HCT116 (cell line): ENCODE measurements at places on chromosomes 1 and 21.
A peak's percentile ranks its signal among the peaks of the same experiment; 100 is the strongest.

DNA sequence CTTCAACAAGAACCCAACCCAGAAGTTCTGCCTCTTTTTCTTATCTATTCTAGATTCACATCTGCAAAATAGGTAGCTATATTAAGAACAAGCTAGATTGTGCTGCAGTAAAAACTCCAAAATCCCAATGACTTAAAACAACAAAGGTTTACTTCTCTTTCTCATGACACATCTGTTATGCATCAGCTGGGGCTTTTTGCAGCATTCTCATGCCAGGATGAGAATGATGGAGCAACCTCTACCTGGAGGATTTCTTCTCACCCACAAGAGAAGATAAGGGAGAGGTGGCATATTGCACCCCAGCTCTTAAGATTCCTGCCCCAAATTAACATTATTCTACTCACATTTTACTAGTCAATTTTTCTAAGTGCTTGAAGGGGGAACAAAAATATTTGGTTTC lies 152.3 kb upstream of the SPAG17 start:
- DNase-seq = no peak

DNA sequence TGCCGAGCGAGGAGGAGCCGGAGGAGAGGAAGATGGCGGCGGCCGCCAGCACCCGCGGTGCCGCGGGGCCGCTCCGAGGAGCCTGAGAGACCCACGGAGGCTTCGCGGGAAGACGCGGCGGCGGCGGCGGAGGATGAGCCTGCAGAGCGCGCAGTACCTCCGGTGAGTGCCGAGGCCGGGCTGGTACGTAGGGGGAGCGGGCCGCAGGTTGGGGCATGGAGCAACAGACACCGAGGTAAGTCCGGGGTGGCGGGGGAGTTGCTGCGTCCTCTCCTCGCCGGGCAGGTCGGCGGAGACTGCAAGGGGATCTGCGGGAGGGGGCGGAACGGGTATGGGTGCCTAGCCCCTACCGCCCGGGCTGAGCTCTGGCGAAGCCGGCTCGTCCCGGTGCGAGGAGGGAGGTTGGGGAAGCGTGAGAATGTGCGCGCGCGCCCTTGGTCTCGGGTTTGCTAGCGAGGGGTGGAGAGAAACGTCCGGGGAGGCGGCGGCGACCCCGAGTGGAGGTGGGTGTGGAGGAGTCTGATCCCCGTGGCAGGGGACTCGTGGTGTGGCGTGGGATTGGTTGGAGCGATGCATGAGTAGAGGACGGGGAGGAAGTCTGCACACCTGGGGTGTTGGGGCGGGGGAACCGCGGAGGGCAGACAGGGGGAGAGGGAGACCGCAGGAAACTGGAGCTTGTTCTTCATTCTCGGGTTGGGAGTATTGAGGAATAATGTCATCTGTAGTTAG lies at the start of gene SMG7:
Gene SMG7 (plus strand): TSS at position 12 of the 729 bp plus-strand sequence. CDS start 122 bp downstream, at position 134.
- no peak for DNase-seq

DNA sequence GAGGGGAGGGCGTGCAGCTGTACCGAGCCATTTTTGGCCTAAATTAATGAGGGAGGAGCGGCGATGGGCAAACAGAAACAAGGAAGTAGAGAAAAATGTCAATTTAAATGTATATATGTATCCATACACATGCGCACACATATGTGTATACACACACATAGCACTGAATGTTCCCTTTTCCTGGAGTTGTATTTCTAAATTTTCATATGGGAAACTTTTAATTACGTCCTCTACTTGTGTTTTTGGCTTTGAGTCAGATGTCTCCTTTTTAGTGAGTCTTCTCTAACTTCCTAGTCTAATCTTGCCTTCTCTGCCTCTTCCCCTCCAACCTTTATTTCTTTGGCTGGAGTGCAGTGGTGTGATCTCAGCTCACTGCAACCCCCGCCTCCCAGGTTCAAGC lies 15.4 kb upstream of the CYYR1 start:
- DNase-seq = no peak

GRCh38 chr1:207873055-207873890 lies 37.7 kb downstream of the CD34 start:
- DNase-seq = no peak

- peak; percentile 28 for DNase-seq
Measured at GRCh38 chr1:225437710-225438437, 10.0 kb upstream of the LBR start.

DNA sequence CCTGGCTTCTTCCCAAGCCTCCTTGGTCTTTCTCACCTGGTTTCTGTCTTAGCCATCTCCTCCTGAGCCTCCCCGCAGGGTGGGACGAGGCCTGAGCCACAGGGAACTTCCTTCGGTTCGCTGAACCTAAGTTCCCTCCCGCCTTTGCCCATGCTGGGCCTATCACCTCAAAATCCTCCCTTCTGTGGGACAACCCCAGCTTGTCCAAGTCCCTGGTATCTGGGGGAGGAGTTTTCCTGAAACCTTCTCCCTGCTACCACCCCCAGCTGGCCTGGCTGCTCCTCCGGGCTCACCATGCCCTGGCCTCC lies 27.7 kb upstream of the VPS13D start:
- no peak for DNase-seq

DNA sequence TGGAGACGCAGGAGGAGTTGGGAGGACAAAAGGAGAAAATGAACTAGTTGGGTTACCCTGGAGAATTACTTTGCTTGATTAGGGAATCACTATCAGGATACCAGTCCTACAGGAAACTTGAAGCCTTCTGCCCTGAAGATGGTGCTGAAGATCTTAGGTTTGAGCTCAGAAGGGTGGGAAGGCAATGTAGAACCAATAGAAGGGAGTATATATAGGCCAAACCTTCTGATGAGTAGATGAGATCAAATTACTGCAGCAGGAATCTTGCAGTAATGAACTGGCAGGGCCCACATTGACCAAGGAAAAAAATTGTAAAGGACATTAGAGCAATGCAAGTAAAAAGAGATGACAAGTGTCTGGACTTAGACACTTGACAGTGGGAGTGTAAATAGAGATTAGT lies 116.3 kb upstream of the CACYBP start:
- peak; percentile 24 for DNase-seq

GRCh38 chr1:178155481-178156255 lies 61.8 kb downstream of the RASAL2 start:
- no peak for DNase-seq

- DNase-seq = no peak
Measured at GRCh38 chr21:45304476-45304830, 16.8 kb upstream of the POFUT2 start.

DNA sequence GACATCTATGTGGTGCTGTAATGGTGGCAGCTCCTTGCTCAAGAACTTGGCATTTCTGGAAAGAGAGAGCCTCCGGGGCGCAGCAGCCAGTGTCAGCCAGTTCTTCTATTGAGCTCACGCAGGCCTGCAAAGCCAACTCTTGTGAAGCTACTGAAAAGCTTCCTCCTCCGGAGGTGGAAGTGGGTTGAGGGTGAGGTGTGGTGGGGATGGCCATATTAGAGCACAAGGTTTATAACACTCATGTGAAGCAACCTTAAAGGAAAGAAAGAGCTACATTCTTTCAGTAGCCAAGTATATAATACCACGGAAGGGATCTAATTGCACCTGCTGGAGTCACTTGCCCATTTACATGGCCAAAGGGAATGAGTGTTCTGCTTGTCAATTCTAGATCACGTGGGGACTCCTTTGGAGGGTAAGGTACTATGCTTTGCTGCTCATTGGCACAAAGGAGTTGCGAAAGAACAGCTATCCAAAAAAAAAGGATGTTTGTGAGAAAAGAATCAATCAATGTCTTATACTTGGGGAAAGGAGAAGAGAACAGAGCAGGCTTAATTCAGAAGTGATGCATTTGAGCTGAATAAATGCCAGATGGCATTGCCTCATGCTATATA lies 18.3 kb upstream of the MAP10 start:
- no peak for DNase-seq

DNA sequence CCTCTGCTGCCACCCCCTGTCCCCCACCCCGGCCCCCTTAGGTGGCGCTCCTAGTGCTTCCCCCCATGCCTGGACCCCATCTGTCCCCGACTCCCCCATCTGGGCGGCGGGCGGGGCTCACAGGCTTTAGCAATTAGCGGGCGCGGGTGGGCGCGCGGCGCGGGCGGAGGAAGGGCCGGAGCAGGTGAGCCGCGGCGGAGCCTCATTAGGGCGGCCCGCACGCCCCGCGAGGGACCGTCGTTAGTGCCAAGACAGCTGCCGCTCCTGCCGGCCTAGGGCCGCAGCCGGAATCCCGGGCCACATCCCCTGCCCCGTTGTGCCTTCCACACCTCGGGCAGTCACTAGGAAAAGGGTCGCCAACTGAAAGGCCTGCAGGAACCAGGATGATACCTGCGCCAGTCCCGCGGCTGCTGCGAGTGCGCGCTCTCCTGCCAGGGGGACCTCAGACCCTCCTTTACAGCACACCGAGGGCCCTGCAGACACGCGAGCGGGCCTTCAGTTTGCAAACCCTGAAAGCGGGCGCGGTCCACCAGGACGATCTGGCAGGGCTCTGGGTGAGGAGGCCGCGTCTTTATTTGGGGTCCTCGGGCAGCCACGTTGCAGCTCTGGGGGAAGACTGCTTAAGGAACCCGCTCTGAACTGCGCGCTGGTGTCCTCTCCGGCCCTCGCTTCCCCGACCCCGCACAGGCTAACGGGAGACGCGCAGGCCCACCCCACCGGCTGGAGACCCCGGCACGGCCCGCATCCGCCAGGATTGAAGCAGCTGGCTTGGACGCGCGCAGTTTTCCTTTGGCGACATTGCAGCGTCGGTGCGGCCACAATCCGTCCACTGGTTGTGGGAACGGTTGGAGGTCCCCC lies 7.6 kb downstream of the OLIG2 start:
- no peak for DNase-seq

- no peak for DNase-seq
Measured at GRCh38 chr21:42393443-42393950, 2.4 kb downstream of the TMPRSS3 start.
